ENCODE measurements at places on chromosomes 11 and 22. TPM values are rescaled to one million over a fixed set of nuclear protein-coding genes. Genes with fewer than 3 reads are reported as not detected.
A peak's percentile ranks its signal among the peaks of the same experiment; 100 is the strongest.

Gene HTR3A
- total RNA-seq = not detected

Gene MS4A3
- not detected for total RNA-seq

Gene OR52A1
- not detected for total RNA-seq

Gene OR8K1
- not detected for total RNA-seq

Gene PNPLA3
- 1.5 TPM for total RNA-seq

Gene CD3E
- 3.7 TPM for total RNA-seq

Gene MMP27
- not detected for total RNA-seq

Gene COA4
- 65.3 TPM for total RNA-seq

Gene OR5I1
- not detected for total RNA-seq

Gene DKK3
- 1,610 TPM for total RNA-seq

Gene CCDC15
- total RNA-seq = 0.31 TPM

Gene SPDYC
- total RNA-seq = not detected

Gene PARVG
- 9.5 TPM for total RNA-seq

Gene OVOL1
- total RNA-seq = not detected

Gene MYO7A
- total RNA-seq = 7.5 TPM

Gene SYNGR1
- total RNA-seq = 60.8 TPM

- no peak for DNase-seq
Observed at GRCh38 chr11:107651672-107652071, 60.2 kb downstream of the SLN start.

GRCh38 chr11:68053981-68054812 lies 15.4 kb downstream of the TCIRG1 start:
- DNase-seq = no peak

DNA sequence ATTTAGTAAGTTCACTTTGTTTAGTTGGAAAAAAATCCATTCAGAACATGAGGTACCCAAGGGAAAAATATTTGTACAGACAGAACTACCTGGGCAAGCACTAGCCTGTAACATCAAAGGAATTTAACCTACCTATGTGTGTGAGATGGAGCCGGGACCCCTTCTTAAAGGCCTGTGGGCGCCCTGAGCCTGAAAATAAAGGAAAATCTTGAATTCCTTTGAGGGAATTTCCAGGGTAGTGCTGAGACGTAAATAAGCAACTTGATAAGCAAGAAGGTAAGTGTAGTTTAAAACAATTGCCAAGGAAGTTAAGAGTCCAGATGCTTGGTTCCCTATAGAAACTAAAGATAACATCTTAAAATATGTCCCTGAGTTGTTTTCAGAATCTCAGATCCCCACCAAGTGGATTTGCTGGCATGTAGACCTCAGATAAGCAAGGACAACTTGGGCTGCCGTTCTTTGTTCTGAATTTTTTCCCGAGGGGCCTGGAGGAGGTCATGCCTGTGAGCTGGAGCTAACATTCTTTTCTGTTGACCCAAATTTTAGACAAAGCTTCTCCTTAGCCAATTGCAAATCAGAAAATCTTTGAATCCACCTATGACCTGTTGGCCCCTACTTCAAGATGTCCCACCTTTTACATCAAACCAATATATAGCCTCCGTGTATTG lies 31.0 kb downstream of the MED17 start:
- DNase-seq = no peak

DNA sequence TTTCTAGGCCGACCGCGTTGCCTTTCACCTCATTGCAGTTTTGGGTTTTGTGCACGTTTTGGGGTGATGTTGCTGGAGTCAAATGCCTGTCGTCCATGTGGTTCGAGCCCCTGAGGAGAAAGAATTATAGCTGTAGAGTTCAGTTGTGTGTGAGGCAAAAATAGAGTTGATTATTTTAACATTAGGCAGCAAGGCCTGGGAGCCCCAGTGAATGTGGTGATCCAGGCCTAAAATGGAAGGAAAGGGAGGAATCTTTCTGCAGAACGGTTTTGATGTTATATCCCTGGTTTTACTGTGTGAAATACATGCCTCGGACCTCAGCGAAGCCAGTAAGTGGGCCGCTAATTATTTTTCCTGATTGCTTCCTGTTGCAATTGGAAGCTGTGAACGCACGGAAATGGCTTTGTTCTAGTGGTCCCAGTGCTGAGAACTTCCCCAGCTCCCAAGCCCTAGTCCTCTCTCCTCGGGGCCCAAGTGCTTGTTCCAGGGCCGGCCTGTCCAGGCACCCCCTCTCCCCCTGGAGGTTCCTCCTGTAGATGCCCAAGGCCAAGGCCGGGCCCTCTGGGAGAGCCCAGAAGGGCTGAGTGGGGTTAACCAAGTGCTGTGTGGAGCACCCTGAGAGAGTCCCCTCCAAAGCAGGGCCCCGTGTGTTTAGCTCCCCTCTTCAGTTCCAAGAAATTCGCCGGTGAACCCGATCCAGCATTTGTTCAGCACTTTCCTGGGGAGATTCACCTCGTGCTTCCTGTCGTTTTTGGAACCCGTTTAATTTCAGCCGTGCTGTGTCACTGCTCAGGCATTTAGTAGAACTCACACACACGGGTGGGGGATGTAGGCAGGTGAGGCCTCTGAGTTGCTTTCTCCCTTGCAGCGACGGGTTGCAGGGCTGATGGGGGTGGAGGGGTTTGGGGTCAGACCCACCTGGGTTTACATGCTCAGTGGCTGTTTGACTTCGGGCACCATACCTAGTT lies 2.1 kb downstream of the LRP5 start:
- no peak for DNase-seq

DNA sequence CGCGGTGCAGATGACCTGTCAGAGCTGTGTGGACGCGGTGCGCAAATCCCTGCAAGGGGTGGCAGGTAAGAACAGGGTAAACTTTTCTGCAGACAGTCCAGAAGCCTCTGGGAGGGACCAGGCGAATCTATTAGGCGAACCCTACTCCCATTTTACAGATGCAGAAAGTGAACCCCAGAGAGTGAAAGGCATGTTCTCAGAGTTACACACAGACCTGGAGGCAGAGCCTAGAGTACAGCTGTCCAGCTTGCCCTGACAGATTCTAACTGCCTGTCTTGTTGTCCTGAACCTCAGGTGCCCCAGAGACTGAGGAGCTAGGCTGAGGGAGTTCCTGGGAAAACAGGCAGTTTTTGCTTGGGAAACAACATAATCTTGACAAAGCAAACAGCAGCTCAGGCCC lies 665 bp downstream of the CCS start:
- DNase-seq = no peak

- DNase-seq = no peak
Observed at GRCh38 chr11:69957849-69958248, 120.3 kb upstream of the ANO1 start.

- DNase-seq = no peak
Observed at GRCh38 chr22:29707010-29707409, 12.8 kb upstream of the CABP7 start.

DNA sequence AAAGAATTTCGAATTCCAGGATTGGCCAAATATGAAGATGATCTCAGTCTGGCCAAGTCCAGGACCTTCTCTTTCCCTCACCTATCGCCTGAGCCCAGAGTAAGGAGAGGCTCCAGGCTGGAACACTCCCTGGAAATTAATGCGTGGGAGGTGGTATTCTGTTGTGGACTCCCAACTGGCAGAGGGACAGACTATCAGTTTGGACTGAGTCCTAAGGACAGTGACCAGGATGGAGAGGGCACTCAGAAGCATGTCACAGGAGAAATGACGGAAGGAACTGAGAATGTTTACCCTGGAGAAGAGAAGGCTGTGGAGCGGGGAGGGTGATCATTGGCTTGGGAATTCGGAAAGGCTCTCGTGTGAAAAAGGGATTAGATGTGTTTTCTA lies 84.4 kb downstream of the RPL27A start:
- peak; percentile 35 for DNase-seq

- no peak for DNase-seq
Observed at GRCh38 chr22:47600281-47600680, 837.8 kb downstream of the TBC1D22A start.

DNA sequence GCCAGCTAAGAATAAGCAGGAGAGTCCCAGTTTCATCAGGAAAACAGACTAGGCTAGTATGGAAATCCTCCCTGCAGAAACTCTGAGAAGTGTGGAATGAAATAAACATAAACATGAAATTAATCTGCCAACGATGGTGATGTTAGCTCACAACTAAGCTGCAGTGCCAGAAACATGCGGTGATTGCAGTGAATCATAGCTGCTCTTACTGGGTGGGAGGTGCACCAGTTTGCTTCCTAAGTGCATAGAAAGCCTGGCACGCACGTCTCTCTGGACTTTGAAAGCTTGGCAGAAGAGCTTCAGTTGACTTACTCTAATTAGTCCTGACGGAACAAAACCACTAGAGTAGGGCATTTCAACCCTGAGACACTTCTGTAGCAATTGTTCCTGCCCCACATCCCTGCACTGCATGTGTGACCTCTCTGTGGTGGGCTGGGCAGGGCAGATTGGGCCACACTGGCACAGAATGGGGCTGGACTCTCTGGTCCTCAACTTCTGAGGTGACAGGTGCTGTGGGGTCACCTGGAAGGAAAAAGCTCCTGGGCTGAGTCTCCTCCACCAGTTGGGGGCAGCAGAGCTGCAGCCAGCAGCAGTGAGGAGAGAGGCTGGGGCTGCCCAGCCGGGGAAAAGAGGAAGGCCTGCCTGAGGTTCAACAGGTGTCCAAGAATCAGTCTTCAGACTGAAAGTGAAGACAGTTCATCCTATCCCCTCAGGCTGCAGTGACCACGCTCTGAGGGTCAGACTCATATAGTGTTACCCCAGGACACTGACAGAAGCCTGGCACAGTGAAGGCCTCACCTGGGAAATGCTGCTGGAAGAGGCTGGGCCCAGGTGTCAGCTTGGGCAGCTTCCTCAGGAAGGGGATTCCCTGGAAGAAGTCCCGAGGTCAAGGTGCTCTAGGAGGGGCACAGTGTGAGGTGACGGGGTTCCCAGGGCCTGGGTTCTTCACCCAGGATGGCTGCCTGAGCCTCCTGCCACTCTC lies 40.5 kb downstream of the GGTLC2 start:
- DNase-seq = no peak

- no peak for DNase-seq
Observed at GRCh38 chr11:26229981-26230380, 101.9 kb upstream of the ANO3 start.

DNA sequence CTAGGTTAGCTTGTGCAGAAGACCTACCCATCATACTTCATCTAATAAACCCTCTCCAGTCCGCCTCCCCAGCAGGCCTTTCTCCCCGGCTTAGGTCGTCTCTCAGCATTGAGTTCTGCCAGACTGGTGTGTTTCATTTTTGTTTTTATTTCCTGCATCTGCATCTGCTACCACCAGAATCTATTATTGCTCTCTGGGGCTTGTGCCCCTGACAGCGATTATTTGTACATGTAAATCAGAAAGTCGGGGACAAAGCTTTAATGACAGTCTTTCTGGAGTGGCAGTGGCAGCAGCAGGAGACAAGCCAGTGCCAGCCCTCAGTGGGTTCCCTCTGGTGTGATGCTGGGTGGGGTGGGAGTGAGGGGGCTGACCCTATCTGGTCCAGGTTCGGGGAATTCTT lies 127.5 kb downstream of the PKNOX2 start:
- DNase-seq = no peak

GRCh38 chr22:42544686-42545085 lies 9.1 kb upstream of the SERHL2 start:
- no peak for DNase-seq

- no peak for DNase-seq
Observed at GRCh38 chr11:2328021-2328420, 26.2 kb downstream of the TSPAN32 start.

GRCh38 chr11:107924306-107924705 lies 3.9 kb upstream of the RAB39A start:
- DNase-seq = no peak

- peak; percentile 29 for DNase-seq
Observed at GRCh38 chr11:65476632-65477148, 22.2 kb upstream of the MALAT1 start.

DNA sequence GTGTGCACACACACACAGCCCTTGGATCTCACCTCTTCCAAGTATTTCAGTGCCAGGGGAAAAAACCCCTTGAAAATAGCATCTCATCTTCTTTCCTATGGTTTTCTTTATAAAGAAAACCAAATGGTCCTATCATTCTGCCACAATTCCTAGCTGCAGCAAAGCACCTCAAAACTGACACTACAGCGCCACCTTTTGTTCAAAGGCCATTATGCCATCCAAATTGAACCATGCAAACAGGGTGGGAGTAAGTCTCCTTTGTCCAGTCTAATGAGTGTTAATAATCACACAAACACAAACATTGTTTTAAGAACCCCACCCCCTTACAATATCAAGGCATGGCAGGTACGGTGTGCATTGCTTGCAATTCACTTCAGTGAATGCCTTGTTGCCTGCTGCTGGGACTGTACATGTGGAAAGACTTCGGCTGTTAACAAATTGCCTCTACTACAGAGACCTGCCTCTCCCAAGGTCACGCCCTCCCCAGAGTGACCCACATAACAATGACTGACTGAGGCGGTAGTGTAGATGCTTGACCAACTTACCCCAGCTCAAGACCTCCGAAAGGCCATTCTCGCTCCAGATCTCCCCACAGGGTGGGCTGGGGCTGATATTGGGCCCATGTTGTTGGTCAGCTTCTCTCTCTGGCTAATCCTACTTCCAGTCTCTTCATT lies 31.7 kb downstream of the FAM181B start:
- DNase-seq = no peak

- no peak for DNase-seq
Observed at GRCh38 chr11:11252403-11252802, 100.6 kb downstream of the CSNK2A3 start.

- DNase-seq = peak; percentile 31
Observed at GRCh38 chr11:113475160-113475761, at the start of gene DRD2. Gene DRD2 (minus strand): TSS chr11:113475398. CDS start chr11:113424651, 50,747 bp downstream.

- DNase-seq = no peak
Observed at GRCh38 chr11:1443737-1444136, 42.8 kb downstream of the MOB2 start.

GRCh38 chr11:72085621-72086351 lies 5.1 kb downstream of the LRRC51 start:
- no peak for DNase-seq

DNA sequence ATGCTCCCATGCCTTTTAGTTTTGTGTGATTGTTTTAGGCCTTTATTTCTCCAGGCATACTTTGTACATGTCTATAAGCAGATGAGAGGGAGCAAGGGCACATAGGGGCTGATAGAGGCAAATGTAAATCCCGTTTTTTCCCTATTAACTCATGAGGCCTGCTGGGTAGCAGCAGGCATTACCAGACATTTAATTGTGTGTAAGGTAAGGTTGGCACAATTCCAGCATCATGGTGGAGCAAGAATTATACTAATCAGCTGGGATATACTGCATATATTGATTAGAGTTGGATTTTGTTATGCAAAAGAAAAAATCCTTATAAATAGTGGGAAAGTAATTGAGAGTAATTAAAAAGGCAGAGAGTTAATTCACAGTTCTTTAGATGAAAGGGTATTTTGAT lies 12.2 kb downstream of the FAT3 start:
- DNase-seq = no peak

- DNase-seq = no peak
Observed at GRCh38 chr11:65152122-65152521, 17.8 kb upstream of the SYVN1 start.
